ENCODE measurements at places on chromosomes 11 and 22.

DNA sequence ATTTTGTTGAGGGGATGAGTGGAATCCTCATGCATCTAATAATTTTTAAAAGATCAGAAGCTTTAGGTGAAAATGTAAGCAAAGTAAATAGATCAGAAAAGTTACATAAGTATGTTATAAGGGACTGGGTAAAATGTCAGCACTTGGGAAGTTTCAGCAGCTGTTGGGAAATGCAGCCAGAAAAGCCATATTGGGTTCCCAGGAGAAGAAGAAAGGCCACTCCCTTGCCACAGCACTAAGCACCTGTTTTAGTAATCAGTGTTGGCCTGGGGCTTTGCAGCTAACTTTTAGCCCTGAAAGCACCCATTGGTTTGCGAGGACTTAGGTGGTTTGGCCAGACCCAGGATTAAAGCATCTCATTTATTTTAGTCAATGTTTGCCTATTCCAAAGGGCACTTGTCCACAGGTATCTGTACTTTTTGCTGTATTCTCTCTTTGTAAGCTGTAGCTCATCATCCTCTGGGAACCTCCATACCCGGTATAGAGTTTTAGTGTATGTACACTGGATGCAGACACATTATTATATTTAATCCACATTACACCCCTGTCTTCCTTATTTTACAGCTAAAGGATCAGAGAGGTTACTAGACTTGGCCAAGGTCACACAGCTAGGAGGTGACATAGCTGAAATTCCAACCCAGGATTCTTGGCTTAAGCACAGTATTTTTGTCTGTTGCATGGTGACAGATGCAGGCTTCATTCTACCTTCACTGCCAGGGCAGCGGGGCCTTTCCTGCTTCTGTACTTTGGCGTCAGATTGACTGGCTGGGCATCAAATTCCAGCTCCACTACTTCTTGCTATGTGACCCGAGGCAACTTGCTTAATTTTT lies 127.7 kb upstream of the SESN3 start:
- DNase-seq: no peak

- DNase-seq: no peak
Measured at GRCh38 chr11:30197869-30198268, 32.9 kb upstream of the FSHB start.

GRCh38 chr11:92552942-92553341 lies 328.3 kb downstream of the FAT3 start:
- no peak for DNase-seq

DNA sequence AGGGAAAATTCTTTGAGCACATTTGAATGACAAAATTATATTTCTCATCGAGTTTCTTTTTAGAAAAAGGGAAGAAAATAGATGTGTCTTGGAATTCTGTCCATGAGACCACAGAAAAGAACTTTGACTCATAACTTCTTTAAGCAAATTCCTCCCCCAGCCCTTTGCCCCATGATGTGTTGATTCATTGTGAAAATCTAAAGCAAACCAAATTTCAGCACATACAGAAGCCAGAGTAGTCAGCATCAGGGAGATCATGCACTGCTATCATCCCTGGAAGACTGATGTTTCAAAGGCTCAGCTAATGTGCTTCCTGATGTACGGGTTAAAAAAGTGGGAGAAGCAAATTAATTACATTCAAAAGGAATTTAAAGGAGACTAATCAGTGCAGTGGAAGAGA lies 159.7 kb downstream of the FAT3 start:
- no peak for DNase-seq

DNA sequence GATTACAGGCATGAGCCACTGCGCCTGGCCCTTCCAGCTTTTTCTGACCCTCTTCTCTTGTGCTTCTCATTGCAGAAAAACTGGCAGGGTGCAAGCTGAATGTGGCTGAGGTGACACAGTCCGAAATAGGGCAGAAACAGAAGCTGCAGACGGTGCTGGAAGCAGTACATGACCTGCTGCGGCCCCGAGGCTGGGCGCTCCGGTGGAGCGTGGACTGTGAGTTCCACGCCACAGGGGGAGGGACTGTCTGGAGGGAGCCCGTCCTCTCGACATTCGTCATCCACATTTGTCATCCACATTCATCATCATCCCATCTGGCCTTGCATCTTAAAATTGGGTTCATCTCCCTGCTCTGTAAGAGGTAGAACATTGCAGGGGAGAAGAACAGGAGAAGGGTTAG lies 49.3 kb upstream of the PARVG start:
- no peak for DNase-seq

GRCh38 chr22:29301716-29302401 lies 4.6 kb upstream of the GAS2L1 start:
- DNase-seq: no peak

GRCh38 chr22:49236541-49237075 lies 591.1 kb downstream of the BRD1 start:
- DNase-seq: no peak

GRCh38 chr11:63547061-63547460 lies 10.5 kb downstream of the PLAAT4 start:
- no peak for DNase-seq

GRCh38 chr22:25942115-25942855 lies 200.3 kb downstream of the MYO18B start:
- DNase-seq: no peak

DNA sequence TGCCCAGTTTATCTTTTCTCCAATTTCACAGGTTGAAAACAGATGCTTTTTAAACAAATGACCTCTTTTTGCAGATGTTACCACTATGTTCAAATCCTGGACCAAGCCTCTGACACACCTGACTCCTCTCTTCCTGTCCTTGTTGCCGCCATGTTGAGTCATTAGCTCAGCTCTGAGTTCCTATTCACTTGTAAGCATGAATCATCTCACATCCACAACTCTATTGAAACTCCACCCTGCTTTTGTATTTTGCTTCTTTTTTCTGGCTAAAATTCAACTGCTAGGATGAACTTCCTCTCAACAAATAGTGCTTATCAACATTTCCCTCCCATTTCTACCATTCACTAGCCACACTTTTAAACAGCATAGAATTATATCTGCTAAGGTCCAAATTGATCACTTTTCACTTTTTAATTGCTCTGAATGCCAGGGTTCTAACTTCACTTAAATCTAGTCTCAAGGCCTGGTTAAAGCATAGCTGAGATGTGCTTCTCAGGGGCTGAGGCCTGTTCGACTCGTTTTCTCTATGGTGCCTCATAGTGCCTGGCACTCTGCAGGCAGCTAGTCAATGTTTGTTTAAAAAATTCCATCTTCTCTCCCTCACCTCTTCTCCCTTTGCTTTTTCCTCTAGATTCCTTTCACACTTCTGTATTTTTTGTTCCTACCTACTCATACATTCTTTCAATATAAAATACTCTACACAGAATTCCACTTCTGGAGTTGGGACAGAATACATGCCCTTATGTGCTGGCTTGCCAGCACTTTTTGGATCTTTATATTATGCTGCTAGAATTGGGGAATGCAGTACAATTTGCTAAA lies 3.9 kb downstream of the JOSD1 start:
- no peak for DNase-seq

DNA sequence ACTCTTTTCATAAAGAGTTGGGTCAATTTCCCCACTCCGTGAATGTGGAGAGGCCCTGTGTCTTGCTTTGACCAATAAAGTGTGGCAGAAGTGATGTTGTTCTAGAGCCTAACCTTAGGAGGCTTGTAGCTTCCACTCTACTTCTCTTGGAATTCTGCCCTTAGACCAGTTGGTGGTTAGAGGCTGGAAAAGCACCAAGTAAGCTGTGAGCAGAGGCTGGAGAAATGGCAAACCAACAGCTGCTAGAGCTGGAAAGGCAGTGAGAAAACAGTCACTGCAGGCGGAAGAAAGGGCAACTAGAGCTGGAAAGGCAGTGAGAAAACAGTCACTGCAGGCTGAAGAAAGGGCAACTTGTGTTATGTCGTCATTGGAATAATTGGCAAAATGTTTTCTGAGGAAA lies 29.8 kb upstream of the MSANTD2 start:
- DNase-seq: no peak
